Fibroblast of lung (primary cell): ENCODE measurements at places on chromosomes 5 and 9. TPM values are rescaled to one million over a fixed set of nuclear protein-coding genes. Genes with fewer than 3 reads are reported as not detected.

LURAP1L gene
- 87.6 and 94.1 TPM in 2 replicates for total RNA-seq

SLC2A6 gene
- 5.6 and 9.1 TPM in 2 replicates for total RNA-seq

DROSHA gene
- total RNA-seq: 42.1 and 48.4 TPM in 2 replicates

DDX4 gene
- total RNA-seq: not detected in 2 replicates

C7 gene
- under 0.01 and 11.6 TPM in 2 replicates for total RNA-seq
